Stimulated activated CD4-positive, alpha-beta T cell treated with anti-CD3 and anti-CD28 coated beads, Interleukin-1b, Interleukin-23, amount 100 ng/mL, for 48 hours (primary cell): ENCODE measurements at places on chromosomes 11 and 22.

DNA sequence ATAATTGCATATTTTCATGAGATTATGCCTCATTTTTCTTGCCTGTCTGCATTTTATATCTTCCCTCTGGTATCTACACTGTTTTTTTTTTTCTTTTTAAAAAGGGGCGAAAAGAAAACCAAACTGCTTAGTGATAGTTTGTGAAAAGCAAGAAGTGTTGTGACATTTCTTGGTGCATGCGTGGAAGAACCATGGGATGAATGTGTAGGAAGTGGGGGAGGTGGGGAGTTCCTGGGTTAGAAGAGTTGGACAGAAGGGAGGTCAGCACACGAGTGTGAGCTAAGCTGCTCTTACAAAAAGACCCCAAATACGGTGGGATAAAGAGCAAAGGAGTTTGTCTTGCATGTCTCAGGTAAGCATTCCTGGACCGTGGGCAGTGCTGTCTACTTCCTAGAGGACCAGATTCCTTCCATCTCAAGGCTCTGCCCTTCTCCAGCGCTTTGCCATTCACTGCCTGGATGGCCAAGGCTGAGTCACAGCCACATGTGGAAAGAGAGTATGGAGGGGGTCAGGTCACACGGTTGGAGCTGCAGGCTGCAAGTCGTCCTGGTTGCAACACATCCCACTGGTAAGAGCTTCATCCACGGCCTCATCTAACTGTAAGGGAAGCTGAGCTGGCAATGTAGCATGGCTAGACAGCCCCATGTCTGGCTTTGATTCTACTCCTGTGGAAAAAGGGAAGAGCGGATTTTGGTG is 300.6 kb downstream of the DDX10 start:
- DNase-seq, result no peak

GRCh38 chr11:72483412-72484186 is 49.3 kb upstream of the CLPB start:
- DNase-seq, result no peak

- DNase-seq, result no peak
These were observed 4.0 kb downstream of the DEAF1 start for GRCh38 chr11:690738-691633.

DNA sequence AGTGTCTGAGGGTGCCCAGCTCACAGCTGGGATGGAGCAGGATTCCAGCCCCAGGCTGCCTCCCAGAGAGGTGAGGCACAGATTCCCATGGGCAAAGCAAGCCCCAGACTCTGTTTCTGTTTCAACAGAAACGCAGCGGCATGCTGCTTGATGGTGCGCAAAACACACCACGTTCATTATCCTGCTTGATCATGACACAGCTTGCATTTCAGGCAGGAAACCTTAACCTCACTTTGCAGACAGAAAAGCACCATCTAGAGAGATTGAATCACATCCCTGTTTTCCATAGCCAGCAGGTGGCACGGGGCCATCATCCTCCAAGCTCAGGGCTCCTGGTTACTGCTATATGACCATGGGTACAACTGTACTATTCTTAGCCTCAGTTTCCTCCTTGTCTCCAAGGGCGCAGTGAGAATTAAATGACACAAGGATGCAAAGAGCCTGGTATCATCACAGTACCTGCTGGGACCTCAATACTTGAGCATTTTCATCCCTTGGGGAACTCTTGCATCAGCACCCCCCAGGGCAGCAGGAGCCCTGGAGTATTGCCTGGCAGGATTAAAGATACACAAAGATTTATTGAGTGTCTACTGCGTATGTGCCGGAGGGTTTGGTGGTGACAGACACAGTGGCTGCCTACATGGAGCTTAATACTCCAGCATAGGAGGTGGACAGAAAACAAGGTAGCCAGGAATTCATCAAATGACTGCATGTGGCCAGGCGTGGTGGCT is 110.0 kb downstream of the TP53I11 start:
- no peak for DNase-seq

DNA sequence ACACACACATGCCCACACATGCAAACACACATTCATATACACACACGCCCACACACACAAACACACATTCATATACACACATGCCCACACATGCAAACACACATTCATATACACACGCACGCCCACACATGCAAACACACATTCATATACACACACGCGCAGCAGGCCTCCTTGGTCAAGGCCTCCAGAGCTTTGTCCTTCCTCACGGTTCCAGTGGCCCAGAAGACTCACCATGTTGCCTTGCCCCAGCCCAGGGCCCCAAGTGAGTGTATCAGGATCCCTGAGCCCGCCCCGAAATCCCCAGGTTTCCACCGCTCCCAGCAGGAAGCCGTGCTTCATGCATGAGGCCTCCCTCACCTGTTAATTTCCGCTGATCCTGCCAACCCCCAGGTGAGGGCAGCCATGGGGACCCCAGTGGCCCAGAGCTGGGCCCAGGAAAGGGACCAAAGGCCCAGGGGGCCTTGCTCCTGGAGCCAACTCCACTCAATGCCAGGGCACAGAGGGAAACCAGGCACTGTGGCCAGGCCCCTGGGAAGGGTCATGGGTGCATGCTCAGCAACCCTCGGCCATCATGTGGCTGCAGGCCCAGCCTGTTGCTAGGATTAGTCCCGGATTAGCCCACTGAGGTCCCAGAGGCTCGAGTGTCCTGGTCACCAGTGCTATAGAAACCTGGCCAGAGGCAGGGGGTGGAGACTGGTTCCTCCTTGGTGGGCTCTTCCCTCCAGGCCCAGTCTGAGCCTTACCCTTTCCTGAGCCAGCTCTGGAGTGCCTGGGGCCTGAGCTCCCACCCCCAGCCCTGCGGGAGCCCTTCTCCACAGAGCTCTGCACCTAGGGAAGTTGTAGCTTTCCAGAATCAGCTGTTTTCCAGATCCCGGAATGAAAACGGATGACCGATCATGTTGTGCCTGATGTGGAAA is 34.4 kb downstream of the IGF2 start:
- no peak for DNase-seq

- no peak for DNase-seq
These were observed 592.0 kb downstream of the BRD1 start for GRCh38 chr22:49235463-49236300.

- no peak for DNase-seq
These were observed 4.7 kb downstream of the HYOU1 start for GRCh38 chr11:119052163-119052814.
